ENCODE measurements at places on chromosomes 4 and X. TPM values are rescaled to one million over a fixed set of nuclear protein-coding genes. Genes with fewer than 3 reads are reported as not detected.

The GLRB gene
- not detected for polyA plus RNA-seq

The SPATA18 gene
- polyA plus RNA-seq = 0.42 TPM

The MAP3K15 gene
- not detected for polyA plus RNA-seq

The TLR6 gene
- 10.0 TPM for polyA plus RNA-seq

The CLDN34 gene
- not detected for polyA plus RNA-seq

The GAB3 gene
- polyA plus RNA-seq = 15.5 TPM

The LDB2 gene
- polyA plus RNA-seq = not detected

The SPANXC gene
- polyA plus RNA-seq = not detected

The TDO2 gene
- polyA plus RNA-seq = not detected

The KLB gene
- 0.09 TPM for polyA plus RNA-seq

The CSAG1 gene
- polyA plus RNA-seq = not detected

The TGIF2LX gene
- polyA plus RNA-seq = not detected

The LUZP4 gene
- polyA plus RNA-seq = not detected

The IL15 gene
- polyA plus RNA-seq = 11.3 TPM

The ZNF732 gene
- not detected for polyA plus RNA-seq

The THAP6 gene
- 11.1 TPM for polyA plus RNA-seq

The PUDP gene
- 12.8 TPM for polyA plus RNA-seq

The PCDH19 gene
- polyA plus RNA-seq = not detected

The SPIN4 gene
- 1.7 TPM for polyA plus RNA-seq

The SH2D1A gene
- polyA plus RNA-seq = 0.04 TPM

The MAGEA4 gene
- not detected for polyA plus RNA-seq

The NEUROG2 gene
- polyA plus RNA-seq = not detected

The FABP2 gene
- polyA plus RNA-seq = not detected

The GAGE1 gene
- not detected for polyA plus RNA-seq

The MAGEA1 gene
- not detected for polyA plus RNA-seq

The USP17L21 gene
- polyA plus RNA-seq = not detected

The MAGEA2 gene
- polyA plus RNA-seq = not detected

The SGCB gene
- 1.5 TPM for polyA plus RNA-seq

The DCLK2 gene
- polyA plus RNA-seq = 1.7 TPM

The TKTL2 gene
- polyA plus RNA-seq = 0.35 TPM

The BEX5 gene
- 3.9 TPM for polyA plus RNA-seq

The ZNF81 gene
- 5.4 TPM for polyA plus RNA-seq

The NXF2 gene
- polyA plus RNA-seq = not detected

The NPY5R gene
- polyA plus RNA-seq = not detected

The GC gene
- not detected for polyA plus RNA-seq

The ARSD gene
- 2.7 TPM for polyA plus RNA-seq

The XK gene
- polyA plus RNA-seq = 0.15 TPM

The CYBB gene
- 72.1 TPM for polyA plus RNA-seq

The THOC2 gene
- polyA plus RNA-seq = 34.7 TPM

The FGFR3 gene
- polyA plus RNA-seq = not detected

The EGF gene
- not detected for polyA plus RNA-seq

The TCEAL4 gene
- 6.5 TPM for polyA plus RNA-seq

The CFAP47 gene
- not detected for polyA plus RNA-seq

The KLF8 gene
- polyA plus RNA-seq = 53.5 TPM

The TMPRSS11B gene
- polyA plus RNA-seq = not detected

The ERVMER34-1 gene
- polyA plus RNA-seq = not detected

The TET2 gene
- polyA plus RNA-seq = 7.1 TPM

The NAP1L2 gene
- polyA plus RNA-seq = 0.25 TPM

The SLC25A53 gene
- 10.3 TPM for polyA plus RNA-seq

The NHSL2 gene
- 0.16 TPM for polyA plus RNA-seq

The GALNT7 gene
- 8.8 TPM for polyA plus RNA-seq

The H2BW2 gene
- polyA plus RNA-seq = not detected

The SCD5 gene
- 0.03 TPM for polyA plus RNA-seq

The KCNIP4 gene
- polyA plus RNA-seq = not detected
